ENCODE measurements at places on chromosomes 1 and 21. TPM values are rescaled to one million over a fixed set of nuclear protein-coding genes. Genes with fewer than 3 reads are reported as not detected.

Gene SPRR1B
- not detected for polyA plus RNA-seq

Gene CHI3L2
- 9.9 TPM for polyA plus RNA-seq

- DNase-seq = no peak
- peak overlapping the region; percentile 63 for H3K4me3 ChIP-seq
- H3K36me3 ChIP-seq = peaks cover 72% of the 10 kb centered on the region
- H3K27me3 ChIP-seq = no peaks in the 10 kb centered on the region
- peak overlapping the region; percentile 100 for H3K27ac ChIP-seq
These were observed 15.1 kb downstream of the THEMIS2 start for GRCh38 chr1:27887215-27888021.

DNA sequence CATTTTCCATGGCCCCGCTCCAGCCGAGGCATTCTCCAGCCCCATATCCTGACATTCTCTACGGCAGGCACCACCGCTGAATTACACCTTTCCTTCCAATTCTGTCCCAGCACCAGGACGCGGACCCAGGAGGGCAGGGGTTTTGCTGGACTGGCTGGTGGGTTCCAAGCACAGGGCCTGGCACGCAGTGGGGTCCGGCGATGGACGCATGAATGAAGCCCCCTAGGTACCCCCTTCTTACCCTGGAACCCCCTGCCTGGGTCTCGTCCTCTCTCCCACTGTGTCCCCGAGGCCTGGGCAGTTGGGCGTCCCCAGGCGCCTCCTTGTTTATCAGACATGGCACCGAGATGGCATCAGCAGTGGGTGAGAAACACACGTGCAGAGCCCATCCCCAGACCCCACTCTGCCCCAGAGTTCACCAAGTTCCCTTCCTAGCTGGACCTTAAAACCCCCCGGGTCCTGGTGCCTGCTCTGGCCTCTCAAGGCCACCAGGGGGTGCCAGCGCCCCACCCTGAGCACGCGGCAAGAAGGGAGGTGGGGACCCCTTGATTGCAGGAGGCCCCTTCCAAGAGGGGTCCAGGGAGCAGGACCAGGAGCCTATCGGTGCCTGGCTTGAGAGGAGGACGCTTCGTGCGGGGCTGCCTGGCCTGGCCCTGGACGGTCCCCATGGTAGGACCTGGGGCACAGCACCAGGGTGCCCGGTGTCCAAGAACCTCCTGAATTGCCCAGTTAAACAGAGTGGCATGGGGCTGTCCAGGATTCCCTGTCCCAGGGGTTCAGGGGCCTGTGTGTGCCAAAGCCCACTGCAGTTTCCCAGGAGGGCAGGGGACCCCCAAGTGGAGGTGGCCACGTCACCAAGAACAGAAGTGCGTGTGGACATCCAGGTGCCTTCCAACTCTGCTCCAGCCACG is 46.1 kb downstream of the MEGF6 start:
- no peaks in the 10 kb centered on the region for H3K27me3 ChIP-seq
- no peak overlapping the region for H3K27ac ChIP-seq
- no peak for DNase-seq
- H3K36me3 ChIP-seq = no peaks in the 10 kb centered on the region

- no peaks in the 10 kb centered on the region for H3K36me3 ChIP-seq
- no peak overlapping the region for H3K27ac ChIP-seq
- no peaks in the 10 kb centered on the region for H3K4me1 ChIP-seq
- peak; percentile 13 for DNase-seq
- H3K4me3 ChIP-seq = no peak overlapping the region
- H3K27me3 ChIP-seq = no peaks in the 10 kb centered on the region
These were observed 27.1 kb upstream of the C1orf105 start for GRCh38 chr1:172393354-172393753.

DNA sequence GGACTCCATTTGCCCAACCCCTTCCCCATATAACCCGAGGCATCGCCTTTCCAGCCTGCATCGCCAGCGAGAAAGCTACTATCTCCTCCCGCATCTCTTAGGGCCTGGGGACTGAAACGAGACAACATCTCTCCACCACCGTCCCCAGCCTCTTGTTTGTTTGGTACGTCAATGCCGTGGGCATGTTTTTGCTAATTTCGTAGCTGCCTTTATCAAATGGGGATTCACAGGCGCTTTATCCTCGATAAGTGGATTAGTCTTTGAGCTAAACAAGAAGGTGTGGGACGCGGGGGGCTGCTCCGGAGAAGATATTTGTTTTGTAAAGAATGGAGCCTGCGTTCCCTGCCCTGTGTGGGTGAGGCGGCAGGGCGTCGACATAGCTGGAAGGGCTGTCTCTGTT is 91.6 kb downstream of the PAX7 start:
- no peak overlapping the region for H3K27ac ChIP-seq
- no peaks in the 10 kb centered on the region for H3K4me1 ChIP-seq
- no peak overlapping the region for H3K4me3 ChIP-seq
- DNase-seq = no peak

Data from CD14-positive monocyte (primary cell).